T-helper 17 cell (primary cell): ENCODE measurements at places on chromosomes 5 and 9.

GRCh38 chr5:173314166-173314952, 13.9 kb downstream of the STC2 start:
- no peak for DNase-seq

GRCh38 chr5:44603496-44604272, 205.1 kb upstream of the MRPS30 start:
- no peak for DNase-seq

DNA sequence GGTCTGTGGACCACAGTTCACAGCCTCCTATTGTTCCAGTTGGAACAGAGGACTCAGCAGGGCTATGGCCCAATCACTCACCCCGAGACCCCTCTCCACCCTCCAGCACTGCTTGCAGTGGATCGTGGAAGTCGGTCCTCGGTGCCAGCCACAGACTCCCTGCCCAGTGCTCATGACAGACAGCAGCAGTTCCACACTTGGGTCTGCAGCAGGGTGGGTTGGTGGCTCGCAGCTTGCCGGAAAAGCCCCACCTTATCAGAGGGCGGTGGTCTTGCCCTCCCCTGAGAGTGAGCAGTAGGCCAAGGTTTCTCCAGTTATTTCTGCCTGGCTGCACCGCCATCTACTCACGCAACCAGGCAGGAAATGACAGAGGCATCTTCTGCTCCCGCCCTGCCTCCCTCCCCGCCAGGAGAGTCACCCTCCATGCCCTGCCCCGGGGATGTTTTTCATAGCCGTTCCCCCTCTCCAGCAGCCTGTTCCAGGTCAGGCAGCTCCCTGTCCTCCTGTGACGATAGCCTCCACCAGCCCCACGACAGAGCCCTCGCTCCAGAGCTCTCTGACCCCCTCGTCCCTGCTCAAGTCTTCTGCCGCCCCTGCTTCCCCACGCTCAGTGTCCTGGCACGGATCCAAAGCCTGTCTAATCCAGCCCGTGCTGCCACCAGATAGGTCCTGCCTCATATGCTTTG, 34.5 kb downstream of the UNC5A start:
- DNase-seq = no peak

- no peak for DNase-seq
These were observed 94.4 kb upstream of the IER5L start for GRCh38 chr9:129272348-129273025.

- DNase-seq = no peak
These were observed 50.5 kb upstream of the PALM2AKAP2 start for GRCh38 chr9:109729513-109729912.

DNA sequence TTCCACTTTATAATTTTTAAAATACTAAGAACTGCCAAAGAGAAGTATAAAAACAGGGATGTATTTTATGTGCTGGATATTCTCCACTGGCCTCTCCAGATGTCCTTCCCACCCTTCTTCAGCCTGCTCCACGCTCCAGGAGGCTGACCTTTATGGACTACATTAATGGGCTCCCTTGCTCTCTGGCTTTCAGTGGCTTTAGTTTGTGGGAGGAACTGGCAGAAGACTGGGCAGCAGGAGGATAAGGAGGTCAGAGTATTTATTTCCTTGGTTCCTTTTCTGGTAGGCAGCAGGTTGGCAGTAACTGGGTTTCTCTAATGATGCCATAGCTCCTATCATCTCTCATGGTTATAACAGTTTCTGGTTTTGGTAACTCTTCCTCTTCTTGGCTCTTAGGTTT, 133.9 kb downstream of the PAM start:
- no peak for DNase-seq

DNA sequence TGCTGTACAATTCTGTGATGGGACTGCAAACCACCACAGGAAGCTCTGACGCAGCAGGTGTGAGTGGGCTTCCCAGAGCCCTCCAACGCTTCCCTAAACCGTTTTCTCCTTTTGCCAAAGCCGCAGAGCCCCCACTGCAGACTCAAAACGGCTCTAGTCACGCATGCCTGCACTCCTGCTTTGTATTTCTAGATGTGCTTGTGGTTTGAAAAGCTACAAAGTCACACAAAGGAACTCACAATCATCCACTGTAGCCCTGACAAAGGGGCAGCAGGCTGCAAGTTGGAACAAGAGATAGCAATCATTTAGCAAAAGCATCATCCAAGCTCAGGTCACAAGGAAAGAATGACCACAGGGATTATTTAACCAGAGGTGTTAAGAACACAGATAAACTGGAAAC, 79.3 kb downstream of the PTPN3 start:
- no peak for DNase-seq

GRCh38 chr9:25704800-25705199, 26.6 kb upstream of the TUSC1 start:
- no peak for DNase-seq

GRCh38 chr5:15383469-15383868, 116.5 kb upstream of the FBXL7 start:
- DNase-seq = no peak

DNA sequence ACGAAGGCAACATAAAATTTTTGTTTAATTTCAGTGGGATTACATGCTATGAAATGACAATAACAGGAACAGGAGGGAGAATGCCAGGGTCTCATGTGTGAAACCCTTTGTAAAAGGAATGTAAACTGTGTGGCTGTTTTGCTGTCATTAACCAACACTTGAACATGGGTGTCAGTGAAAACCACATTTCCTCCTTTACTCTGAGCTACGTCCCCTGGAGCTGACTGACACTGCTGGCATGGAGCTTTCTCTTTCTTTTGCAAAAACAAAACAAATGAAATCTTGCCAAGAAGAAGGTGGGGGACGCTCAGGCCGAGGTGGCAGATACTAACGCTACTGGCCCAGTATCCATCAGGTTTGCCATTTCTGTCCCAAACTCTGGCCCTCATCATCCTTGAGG, 121.4 kb downstream of the DMRT2 start:
- DNase-seq = no peak

GRCh38 chr5:80995908-80996307, 35.7 kb downstream of the RASGRF2 start:
- DNase-seq = no peak

DNA sequence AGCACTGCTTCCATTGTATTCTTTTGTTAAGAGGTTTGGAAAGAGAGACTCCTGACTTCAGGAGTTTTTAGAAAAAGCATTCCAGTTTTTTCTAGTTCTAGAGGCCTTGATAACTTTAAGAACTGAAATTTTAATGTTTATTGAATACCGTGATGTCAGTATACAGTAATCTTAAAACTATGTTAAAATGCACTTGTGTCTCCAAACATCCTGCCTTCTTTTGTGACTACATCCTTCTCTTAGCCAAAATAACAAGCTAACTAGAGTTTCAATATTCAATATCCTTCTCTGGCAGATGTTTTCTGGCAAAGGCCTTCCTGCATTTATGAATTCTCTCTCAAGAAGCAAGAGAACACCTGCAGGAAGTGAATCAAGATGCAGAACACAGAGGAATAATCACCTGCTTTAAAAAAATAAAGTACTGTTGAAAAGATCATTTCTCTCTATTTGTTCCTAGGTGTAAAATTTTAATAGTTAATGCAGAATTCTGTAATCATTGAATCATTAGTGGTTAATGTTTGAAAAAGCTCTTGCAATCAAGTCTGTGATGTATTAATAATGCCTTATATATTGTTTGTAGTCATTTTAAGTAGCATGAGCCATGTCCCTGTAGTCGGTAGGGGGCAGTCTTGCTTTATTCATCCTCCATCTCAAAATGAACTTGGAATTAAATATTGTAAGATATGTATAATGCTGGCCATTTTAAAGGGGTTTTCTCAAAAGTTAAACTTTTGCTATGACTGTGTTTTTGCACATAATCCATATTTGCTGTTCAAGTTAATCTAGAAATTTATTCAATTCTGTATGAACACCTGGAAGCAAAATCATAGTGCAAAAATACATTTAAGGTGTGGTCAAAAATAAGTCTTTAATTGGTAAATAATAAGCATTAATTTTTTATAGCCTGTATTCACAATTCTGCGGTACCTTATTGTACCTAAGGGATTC, 43.1 kb downstream of the NDFIP1 start:
- DNase-seq = peak; percentile 18

GRCh38 chr5:133340002-133340755, 272.2 kb downstream of the FSTL4 start:
- DNase-seq = no peak
